Central memory CD8-positive, alpha-beta T cell (primary cell): ENCODE measurements at places on chromosomes 1 and 21.

DNA sequence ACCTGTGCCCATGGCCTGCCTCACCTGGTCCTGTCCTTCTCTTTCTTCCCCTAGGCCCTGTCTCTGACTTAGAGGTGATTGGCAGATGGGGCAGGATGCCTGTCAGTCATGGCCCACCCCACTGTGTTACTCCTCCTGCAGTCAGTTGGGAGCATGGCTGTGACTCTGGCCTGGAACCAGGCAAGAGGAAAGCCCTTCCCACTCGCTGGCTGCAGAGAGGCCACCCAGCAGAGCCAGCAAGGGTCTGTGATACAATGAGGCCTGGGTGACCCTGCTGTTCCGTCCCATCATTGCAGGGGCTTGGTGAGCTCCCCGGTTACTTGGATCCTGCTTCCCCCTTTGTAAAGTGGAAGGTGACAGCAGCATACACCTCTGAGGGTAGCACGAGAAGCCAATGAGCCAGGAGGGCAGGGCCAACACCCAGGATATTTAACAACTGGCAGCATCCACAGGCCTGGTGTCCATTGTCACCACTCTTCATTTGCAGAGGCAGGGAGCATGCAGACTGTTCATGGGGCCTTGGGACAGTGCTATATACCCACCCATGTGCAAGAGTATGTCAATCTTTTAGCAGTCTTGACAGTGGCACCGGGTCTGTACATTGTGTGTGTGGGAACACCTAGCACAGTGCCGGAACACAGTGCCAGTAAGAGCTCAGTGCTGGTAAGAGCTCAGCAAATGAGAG is 191.0 kb upstream of the C1orf174 start:
- no peaks in the 10 kb centered on the region for H3K4me1 ChIP-seq
- no peak overlapping the region for H3K4me3 ChIP-seq
- H3K27me3 ChIP-seq: peaks cover 39% of the 10 kb centered on the region
- no peak for DNase-seq
- no peak overlapping the region for H3K27ac ChIP-seq

GRCh38 chr1:93007941-93008577 is 46.8 kb upstream of the DIPK1A start:
- H3K27me3 ChIP-seq: peaks cover 49% of the 10 kb centered on the region
- peaks cover 2% of the 10 kb centered on the region for H3K36me3 ChIP-seq
- H3K4me1 ChIP-seq: peaks cover 9% of the 10 kb centered on the region
- no peak overlapping the region for H3K4me3 ChIP-seq

DNA sequence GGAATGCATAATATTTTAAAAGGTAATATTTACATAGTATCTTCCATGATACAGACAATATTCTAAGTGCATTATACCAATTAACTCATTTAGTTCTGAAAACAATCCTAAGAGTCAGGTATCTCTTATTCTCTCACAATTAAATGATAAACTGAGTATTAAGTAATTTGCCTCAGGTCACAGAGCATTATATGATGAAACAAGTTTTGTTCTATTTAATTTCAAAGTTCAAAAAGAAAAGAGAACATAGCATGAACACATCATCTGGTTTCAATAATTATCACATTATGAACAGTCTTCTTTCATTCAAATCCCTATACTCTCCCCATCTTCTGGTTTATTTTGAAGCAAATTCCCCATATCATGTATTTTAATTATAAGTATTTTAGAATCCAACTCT is 927.5 kb downstream of the ADGRL2 start:
- no peak overlapping the region for H3K4me3 ChIP-seq
- no peaks in the 10 kb centered on the region for H3K27me3 ChIP-seq
- no peaks in the 10 kb centered on the region for H3K36me3 ChIP-seq
- no peak overlapping the region for H3K27ac ChIP-seq

DNA sequence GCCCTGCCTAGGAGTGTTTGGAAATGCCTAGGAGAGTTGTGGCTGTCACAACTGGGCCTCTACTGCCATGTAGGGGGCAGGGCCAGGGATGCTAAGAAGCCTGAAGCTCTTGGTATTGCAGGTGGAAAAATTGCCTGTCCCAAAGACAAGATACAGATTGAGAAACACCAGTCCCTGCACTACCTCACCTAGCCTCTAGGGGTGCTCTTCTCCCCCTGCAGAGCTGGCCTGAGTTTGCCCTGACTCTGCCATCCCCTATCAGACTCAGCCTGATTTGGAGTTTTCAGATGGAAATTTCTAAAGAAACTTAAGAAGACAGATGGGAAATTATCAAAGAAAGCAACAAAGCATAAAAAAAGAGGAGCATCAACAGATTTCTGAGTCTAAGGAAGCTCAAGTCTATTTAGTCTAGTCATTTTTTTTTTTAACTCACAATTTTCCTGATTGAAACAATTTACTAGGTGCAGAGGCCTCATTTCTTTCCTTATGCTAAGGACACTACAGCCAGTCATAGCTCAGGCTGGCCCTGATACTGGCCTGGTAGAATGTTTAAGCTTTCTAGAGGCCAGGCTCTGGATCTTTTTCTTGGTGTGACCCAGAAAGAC is 61.4 kb upstream of the LRRN2 start:
- no peak overlapping the region for H3K27ac ChIP-seq
- no peaks in the 10 kb centered on the region for H3K36me3 ChIP-seq
- H3K4me1 ChIP-seq: no peaks in the 10 kb centered on the region
- no peak overlapping the region for H3K4me3 ChIP-seq
